ENCODE measurements at places on chromosomes 16 and 17.
A peak's percentile ranks its signal among the peaks of the same experiment; 100 is the strongest.

DNA sequence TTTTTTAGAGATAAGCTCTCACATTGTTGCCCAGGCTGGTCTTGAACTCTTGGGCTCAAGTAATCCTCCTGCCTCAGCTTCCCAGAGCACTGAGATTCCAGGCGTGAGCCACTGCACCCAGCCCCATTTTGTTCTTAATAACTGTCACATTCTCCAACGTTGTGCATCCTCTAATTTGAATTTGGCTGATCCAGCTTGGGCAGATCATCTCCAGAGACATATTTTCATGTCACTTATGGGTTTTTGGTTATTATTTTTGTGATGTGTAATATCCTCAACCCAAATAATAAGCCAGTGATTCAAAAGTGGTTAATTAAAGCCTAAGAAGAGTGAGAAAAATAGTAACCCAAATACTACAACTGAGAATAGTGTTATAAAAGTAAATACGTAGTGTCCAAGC, 16.2 kb upstream of the COL1A1 start:
- no peak for DNase-seq

DNA sequence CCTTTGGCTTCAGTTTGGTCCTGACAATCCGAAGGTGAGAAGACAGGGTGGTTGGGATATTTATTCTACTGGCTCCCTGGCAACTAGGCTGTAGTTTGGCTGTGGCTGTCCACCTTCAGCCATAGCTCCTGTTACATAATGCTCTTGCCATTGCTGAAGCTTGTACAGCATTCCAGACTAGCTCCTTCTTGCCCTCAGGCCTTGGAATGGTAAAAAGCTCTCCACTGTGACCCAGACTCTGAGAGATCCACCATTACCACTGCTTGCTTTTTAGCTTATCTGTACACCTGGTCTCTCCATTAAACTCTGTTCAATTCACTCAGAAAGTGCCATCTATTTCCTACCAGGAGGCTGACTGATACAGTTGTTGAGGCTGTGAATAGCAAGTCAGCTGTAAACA, 231.8 kb upstream of the MON1B start:
- DNase-seq: no peak

- no peak for DNase-seq
Observed at GRCh38 chr16:2999929-3000328, 12.8 kb upstream of the CLDN9 start.

DNA sequence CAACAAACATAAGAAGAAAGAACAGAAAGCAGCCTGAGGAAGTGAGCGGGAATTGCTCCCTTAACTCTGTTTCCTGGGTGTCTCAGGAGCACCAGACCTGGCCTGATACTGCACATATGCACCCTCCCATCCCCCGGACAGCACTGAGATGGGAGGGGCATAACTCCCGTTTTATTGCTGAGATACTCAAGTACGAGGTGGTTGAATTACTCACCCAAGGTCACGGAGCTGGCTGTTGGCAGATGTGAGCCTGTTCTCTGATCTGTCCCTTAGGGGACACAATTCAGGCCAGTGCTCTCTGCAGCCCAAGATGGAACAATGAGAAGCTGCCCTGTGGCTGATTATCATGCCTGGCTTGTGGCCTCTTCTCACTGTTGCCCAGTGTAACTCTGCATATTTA, 9.1 kb upstream of the MED9 start:
- no peak for DNase-seq

- DNase-seq: no peak
Observed at GRCh38 chr16:65289022-65289421, 167.2 kb upstream of the CDH11 start.

- no peak for DNase-seq
Observed at GRCh38 chr16:85316944-85317343, 204.7 kb upstream of the CIBAR2 start.

- DNase-seq: no peak
Observed at GRCh38 chr16:65833171-65833871, 533.2 kb upstream of the CDH5 start.

DNA sequence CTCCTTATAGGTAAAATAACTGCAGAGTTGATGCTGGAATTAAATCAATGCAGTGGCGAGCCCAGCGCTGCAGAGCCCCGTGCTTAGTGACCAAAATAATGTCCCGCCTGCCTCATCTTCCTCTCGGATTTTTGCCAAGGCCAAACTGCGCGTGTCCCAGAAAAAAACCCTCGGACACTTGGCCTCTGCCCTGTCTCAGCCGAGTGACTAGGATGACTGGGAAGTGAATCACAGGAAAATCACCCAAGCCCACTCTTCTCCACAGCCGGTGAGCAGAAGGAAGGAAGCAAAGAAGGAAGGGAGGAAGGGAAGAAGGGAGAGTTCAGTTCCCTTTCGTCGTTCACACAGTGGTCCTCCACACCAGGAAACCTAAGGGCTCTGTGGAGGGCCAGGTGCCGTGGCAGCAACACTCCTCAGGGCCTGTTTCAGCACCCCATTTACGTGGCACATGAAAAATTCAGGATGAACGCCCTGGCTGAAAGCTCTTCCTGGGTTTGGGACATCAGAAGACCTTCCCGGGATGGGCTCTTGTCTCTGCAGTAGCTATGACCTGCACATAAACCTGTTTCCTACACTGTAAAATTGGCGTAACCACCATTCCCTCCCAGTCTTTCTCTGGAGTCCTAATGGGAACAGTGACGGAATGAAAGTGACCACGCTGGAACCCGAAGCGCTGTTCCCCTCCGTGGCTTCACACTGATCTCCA, 25.4 kb upstream of the HOXB13 start:
- no peak for DNase-seq

GRCh38 chr17:60435244-60436167, 13.2 kb downstream of the CHCT1 start:
- peak; percentile 55 for DNase-seq

- no peak for DNase-seq
Observed at GRCh38 chr16:68310437-68310773, 341 bp downstream of the SLC7A6OS start.

GRCh38 chr17:39665642-39666224, 584 bp downstream of the TCAP start:
- DNase-seq: no peak

- peak; percentile 26 for DNase-seq
Observed at GRCh38 chr16:83701494-83701893, 106.3 kb upstream of the HSBP1 start.

- DNase-seq: peak; percentile 92
Observed at GRCh38 chr16:228852-229730, at the start of gene LUC7L. Gene LUC7L, minus strand, starts transcription at chr16:229449. Its CDS starts 110 bp downstream, at chr16:229339.

All from stimulated activated CD4-positive, alpha-beta T cell treated with anti-CD3 and anti-CD28 coated beads, Interleukin-15, amount 100 ng/mL, for 24 hours (primary cell).